ENCODE measurements at places on chromosomes 13 and 19. TPM values are rescaled to one million over a fixed set of nuclear protein-coding genes. Genes with fewer than 3 reads are reported as not detected.

The ZNF540 gene
- total RNA-seq: not detected

The ANKRD24 gene
- 0.18 TPM for total RNA-seq

The KLK13 gene
- 0.15 TPM for total RNA-seq

The TMC4 gene
- total RNA-seq: 1.1 TPM

All from A549 treated with Hydrocortisone at 1 μM for 4 hours (cell line).